ENCODE measurements at places on chromosomes 1 and 21.

- DNase-seq, result peak; percentile 91
Measured at GRCh38 chr1:155226188-155226909, 17.9 kb downstream of the MTX1 start.

- no peak for DNase-seq
Measured at GRCh38 chr1:183568176-183569021, 21.9 kb downstream of the NCF2 start.

DNA sequence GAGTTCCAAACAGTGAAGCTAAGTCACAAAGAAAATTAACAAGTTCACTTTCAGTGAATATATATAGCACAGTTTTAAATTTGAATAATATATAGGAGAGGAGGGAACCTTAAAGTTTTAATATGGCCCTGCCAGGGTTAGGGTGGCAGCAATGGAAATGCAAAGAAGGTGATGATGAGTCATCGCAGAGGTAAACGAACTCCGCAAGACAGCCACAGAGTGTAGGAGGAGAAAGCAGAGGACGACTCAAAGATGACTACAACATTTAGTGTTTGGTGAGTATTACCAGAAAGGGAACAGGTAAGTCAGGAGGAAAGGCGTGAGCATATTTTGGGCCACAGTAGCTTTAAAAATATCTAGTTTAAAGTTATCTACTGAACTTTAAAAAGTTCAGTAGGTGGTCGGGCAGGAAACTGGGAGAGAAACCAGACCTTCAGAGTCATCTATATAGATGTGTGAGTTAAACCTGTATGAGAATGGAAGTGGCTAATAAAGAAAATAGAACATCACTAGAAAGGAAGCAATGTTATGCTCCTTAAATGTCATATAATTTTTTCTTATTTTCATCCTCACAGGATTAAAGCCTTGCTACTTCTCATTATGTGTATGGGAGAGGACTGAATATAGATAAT is 75.7 kb downstream of the UCHL5 start:
- DNase-seq, result no peak

GRCh38 chr1:235059221-235059620 is 69.4 kb downstream of the TOMM20 start:
- no peak for DNase-seq

GRCh38 chr1:114154146-114154962 is 685 bp upstream of the SYT6 start:
- DNase-seq, result no peak

DNA sequence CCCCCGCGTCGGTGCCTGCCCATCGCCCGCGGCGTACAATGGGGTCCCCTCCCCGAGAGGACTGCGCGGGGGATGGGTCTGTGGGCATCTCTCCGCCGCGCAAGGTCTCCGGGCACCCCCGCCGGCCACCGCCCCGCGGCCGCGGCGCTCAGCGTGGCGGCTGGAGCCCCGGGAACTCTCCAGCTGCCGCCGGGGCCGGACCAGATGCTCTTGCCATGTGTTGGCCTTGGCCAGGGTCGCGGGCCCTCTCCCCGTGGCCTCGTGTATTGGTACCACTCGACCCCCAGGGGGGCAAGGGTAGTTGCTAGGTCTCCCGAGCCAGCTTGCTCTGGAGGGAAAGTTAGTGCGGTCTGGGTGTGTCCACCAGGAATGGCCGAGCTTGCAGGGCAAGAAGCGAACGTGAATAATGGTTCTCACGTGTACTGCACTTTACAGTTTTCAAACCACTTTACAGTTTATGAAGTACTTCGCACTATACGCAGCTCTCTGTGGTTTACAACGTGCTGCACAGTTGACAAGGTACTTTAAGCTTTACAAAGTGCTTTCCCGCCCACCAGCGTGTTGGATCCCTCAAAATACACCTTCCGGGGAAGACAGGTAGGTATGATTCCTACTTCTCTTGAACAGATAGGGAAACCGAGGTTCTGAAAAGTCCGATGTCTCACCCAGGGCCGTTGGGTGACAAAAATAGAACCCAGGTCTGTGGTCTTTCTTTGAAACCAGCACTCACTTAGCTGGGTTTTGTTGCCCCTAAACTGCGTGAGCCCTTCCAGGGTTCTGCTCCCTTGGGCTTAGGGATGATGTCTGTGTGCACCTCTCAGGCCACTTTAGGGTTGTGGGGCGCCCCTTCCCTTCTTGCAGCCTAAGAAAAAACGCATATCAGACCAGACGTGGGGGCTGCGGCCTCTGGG is 1.2 kb downstream of the EPHB2 start:
- no peak for DNase-seq
